ENCODE measurements at places on chromosomes 6 and 20.

GRCh38 chr20:12383821-12384220, 466.1 kb downstream of the BTBD3 start:
- no peak for DNase-seq

- no peak for DNase-seq
Observed at GRCh38 chr6:8375916-8376315, 59.4 kb downstream of the SLC35B3 start.

- no peak for DNase-seq
Observed at GRCh38 chr6:135586844-135587243, 89.3 kb upstream of the AHI1 start.

DNA sequence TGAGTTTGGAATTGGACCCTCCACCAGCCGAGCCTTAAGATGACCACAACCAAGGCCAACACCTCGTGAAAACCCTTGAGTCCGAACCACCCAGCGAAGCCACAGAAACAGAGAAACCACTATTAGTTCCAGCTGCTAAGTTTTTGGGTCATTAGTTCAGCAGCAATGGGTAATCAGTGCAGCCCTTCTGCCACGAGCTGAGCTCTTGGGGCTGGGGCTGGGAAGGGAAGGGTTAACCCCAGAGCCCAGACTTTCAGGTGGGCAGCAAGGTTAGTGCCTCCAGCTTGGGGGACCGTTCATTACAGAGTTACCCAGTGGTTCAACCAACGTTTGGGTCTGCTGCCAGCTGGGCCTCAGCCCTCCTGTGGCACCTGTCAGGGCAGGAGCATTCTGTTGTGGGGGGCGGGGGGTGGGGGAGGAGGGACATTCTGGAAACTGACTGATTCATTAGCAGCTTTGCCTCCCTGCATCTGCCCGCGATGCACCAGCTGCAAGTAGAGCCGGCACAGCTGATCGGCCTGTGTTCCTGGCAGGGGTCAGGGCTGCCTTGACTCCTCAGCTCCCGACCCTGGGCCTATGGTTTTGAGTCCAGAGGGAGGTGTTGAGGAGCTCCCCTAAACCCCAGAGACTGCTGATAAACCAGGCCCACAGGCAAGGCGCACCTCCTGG, 52.7 kb downstream of the TGM2 start:
- no peak for DNase-seq

DNA sequence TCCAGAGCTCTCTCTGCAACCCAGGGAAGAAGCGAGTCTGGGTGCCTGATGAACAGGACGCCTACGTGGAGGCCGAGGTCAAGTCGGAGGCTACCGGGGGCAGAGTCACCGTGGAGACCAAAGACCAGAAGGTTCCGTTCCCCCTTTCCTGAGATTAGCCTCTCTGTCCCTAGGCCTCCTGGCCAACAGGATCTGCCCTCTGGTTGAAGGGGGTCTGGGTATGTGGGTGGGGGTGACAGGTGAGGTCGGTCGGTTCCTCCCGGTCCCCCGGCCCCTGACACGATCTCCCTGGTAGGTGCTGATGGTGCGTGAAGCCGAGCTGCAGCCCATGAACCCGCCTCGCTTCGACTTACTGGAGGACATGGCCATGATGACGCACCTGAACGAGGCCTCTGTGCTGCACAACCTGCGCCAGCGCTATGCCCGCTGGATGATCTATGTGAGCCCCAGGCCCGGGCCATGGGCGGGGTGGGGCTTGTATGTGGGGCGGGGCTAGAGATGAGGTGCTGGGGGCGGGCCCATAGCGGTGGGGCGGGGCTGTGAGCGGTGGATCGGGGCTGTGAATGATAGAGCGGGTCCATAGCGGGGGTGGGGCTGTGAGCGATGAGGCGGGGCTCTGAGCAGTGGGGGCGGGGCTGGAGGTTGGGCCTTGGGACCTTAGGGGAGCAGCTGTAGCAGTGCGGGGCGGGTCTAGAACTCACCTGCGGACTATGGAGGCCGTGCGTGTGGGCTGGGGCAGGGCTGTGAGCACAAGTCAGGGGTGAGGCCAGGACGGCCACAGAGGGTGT, 23.9 kb downstream of the MYH7B start:
- no peak for DNase-seq

GRCh38 chr6:98484696-98485095, 349.7 kb upstream of the POU3F2 start:
- DNase-seq: no peak

DNA sequence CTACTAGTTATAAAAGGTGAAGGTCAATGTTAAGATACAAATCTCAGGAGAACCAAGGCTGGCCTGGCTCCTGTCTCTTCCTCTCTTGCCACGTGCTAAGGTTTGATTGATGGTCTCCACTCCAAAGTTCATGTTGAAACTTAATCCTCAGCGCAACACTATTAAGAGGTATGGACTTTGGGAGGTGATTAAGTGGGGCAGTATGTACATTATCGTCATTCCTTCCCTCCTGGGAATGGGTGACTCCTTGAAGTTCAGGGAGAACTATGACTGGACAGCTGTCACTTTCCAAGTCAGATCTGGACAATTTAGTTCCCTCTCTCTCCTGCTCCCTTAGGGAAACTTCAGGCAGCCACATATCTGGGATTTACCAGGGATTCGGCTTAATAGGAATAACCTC, 50.5 kb downstream of the KCNK5 start:
- no peak for DNase-seq

GRCh38 chr6:151052021-151052646, 186.6 kb downstream of the MTHFD1L start:
- DNase-seq: no peak

DNA sequence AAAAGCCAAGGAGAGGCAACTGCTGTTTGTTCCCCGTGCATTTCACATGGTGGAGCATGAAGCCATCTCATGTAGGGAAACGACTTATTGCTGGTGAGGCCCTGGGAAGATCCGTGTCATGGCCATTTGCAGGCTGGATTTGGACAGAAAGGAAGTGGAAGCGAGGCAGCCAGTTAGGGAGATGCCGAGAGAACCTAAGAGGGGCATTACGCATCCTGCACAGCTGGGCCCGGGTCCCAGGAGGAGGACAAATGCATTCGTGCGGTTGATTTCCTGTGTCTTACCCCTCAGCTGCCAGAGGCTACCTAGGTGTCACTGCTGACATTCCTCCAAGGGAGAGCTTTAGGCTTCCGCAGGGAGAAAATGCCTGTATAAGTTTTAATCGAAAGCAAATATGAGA, 316.2 kb upstream of the CDYL start:
- no peak for DNase-seq

DNA sequence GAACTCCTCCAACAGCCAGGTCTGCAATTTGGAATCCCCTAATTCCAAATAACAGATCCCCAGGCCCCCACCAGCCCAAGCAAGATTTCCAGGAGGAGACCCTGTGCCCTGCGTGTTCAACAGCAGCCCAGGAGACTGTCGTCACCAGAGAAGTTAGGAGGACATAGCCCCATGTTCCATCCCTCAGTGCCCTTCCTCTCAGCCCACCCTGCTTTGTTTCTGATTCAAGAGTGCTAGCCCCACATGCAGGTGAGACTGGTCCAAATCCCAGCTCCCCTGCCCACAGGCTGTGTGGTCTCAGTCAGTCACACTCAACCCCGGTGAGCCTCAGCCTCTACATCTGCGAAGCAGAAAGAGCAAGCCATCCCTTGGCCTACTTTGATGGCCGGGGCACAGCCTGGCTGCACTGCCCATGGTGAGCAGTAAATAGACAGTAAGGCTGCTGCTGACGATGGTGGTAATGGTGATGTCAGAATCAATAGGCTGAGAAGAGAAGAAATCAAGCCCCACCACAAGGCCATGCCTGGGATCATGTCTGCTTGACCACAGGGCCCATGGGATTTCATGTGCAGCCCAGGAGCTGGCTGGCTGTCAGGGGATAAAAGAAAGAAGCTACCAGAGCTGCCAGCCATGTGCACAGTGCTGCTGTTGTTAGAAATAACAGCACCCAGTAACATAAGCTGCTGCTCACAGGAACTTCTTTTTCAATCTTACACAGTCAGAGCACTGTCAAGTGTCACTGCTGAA, 51.5 kb upstream of the NXT1 start:
- no peak for DNase-seq

GRCh38 chr20:59925359-59925758, 8.1 kb downstream of the SYCP2 start:
- DNase-seq: no peak

- peak; percentile 35 for DNase-seq
Observed at GRCh38 chr20:31833130-31833930, 12.1 kb downstream of the FOXS1 start.

DNA sequence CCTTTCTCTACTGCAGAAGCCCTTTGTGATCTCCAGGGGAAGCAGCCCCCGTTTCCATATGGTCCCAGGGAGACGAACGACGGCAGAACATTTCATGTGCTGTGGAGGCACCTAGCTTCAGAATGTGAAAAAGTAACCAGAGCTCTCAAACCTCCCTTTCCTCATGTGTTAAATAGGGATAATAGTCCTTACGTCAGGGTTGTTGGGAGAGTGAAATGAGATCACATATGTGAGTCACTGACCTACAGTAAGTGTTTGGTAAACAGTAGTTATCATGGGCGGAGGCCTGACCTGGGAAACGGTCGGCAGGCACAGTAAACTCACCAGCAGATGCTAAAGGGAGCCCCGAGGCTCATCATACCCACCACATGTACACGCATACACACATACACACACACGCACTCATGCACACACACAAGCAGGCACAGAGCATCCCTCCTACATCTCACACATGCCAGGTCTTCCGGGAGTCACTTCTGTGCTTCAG, 89.7 kb downstream of the LY86 start:
- no peak for DNase-seq
